ENCODE measurements at places on chromosomes 7 and 10. TPM values are rescaled to one million over a fixed set of nuclear protein-coding genes. Genes with fewer than 3 reads are reported as not detected.

GRCh38 chr10:112738606-112739591 lies 211.1 kb upstream of the TCF7L2 start:
- no peaks in the 10 kb centered on the region for H3K36me3 ChIP-seq
- DNase-seq, result no peak
- H3K4me1 ChIP-seq, result peaks cover 4% of the 10 kb centered on the region
- H3K27ac ChIP-seq, result no peak overlapping the region

- H3K4me3 ChIP-seq, result peak within 1 kb of the TSS; percentile 60
- no peaks in the 10 kb centered on the region for H3K4me1 ChIP-seq
- DNase-seq, result peak; percentile 62
- no peak within 1 kb of the TSS for H3K27ac ChIP-seq
Measured at GRCh38 chr7:128030654-128031611, at the start of gene LRRC4. Gene LRRC4, minus strand, starts transcription at chr7:128031437. Its CDS starts 797 bp downstream, at chr7:128030640.

DNA sequence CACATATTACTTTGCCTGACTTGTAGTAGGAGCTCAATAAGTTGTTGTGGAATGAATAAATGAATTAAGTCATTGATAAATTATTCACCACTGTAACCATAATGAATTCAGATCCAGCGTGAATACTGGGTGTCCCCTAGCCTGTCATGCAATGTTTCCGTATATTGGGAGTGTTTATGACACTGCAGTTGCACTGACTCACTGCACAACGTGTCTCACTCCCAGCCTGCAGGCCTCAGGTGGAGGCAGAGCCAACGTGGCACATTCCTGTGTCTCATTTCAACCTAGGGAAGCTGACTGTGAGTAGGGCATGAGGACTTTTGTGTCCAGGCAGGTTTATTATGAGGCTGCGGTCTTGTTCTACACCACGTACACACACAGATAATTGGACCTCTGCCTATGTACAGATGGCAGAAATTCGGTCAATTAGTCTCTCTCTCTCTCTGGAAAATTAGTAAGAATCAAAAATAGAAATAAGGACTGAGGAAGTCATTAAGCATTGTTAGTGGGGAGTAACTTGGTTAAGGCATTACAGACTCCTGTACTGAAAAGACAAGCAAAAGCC lies 299.1 kb upstream of the IGFBP3 start:
- no peaks in the 10 kb centered on the region for H3K4me1 ChIP-seq
- H3K4me3 ChIP-seq, result no peak overlapping the region
- H3K36me3 ChIP-seq, result no peaks in the 10 kb centered on the region
- H3K27ac ChIP-seq, result no peak overlapping the region

DNA sequence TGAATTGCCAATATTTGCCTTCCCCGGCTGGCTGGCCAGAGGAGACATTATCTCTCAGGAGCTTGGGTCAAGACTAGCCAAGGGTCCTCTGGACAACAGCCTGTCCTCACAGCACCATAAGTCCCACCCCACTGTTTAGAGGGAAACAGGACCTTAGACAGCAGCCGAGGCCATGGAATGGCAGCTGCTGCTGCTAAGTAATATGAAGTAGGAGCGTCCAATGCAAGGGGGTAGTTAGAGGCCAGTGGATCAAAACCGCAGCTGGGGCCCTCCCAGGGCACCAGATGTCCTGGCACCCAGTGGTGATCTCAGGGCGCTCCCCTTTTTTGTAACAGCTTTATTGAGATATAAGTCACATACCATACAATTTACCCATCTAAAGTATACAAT lies 12.9 kb upstream of the KCP start:
- no peaks in the 10 kb centered on the region for H3K36me3 ChIP-seq
- no peaks in the 10 kb centered on the region for H3K27me3 ChIP-seq
- DNase-seq, result no peak
- no peak overlapping the region for H3K27ac ChIP-seq
- H3K4me3 ChIP-seq, result no peak overlapping the region

GRCh38 chr7:404812-405488 lies 114.7 kb downstream of the PDGFA start:
- H3K27ac ChIP-seq, result no peak overlapping the region
- H3K36me3 ChIP-seq, result no peaks in the 10 kb centered on the region
- H3K4me1 ChIP-seq, result no peaks in the 10 kb centered on the region
- H3K4me3 ChIP-seq, result no peak overlapping the region

GRCh38 chr7:41928781-41929180 lies 225.9 kb upstream of the INHBA start:
- no peaks in the 10 kb centered on the region for H3K4me1 ChIP-seq
- DNase-seq, result no peak
- no peaks in the 10 kb centered on the region for H3K27me3 ChIP-seq
- no peaks in the 10 kb centered on the region for H3K36me3 ChIP-seq
- no peak overlapping the region for H3K27ac ChIP-seq
- H3K4me3 ChIP-seq, result no peak overlapping the region

GRCh38 chr10:110661292-110661691 lies 17.2 kb downstream of the RBM20 start:
- no peak overlapping the region for H3K4me3 ChIP-seq
- no peak overlapping the region for H3K27ac ChIP-seq
- H3K4me1 ChIP-seq, result no peaks in the 10 kb centered on the region

DNA sequence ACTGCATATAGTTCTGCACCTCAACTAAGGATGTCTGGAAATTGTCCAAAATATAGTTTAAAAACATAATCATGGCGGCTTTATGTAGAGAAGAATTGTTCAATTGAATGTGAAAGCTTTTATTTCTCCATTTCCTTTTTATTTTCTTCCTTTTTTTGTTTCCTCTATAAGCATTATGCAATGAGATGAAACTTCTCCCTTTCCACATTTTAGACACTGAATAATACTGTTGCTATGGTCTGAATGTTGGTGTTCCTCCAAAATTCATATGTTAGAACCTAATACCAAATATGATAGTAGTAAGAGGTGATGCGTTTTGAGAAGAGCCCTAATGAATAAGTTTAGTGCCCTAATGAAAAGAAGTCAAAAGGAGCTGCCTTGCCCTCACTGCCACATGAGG lies 175.0 kb downstream of the RNLS start:
- no peaks in the 10 kb centered on the region for H3K36me3 ChIP-seq
- DNase-seq, result no peak
- H3K4me1 ChIP-seq, result no peaks in the 10 kb centered on the region
- no peak overlapping the region for H3K27ac ChIP-seq

DNA sequence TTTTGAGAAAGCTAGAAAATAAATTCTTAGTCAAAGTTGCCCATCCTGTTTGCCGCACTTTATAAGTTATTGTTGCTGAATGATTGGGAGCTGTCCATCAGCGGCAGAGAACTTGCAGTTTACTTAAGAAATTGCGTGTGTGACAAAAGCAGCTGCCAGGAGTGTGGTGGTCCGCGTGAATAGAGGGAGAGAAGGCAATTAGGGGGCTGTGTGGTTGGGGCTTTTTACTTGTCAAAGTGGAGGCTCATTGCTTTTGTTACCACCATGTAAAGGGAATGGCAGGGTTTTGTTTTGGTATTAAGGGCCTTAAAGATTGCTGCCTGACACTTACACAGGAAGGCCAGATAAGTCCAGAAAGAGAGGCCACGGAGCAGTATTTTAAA lies 177.8 kb downstream of the TCF7L2 start:
- DNase-seq, result no peak
- H3K36me3 ChIP-seq, result no peaks in the 10 kb centered on the region
- H3K27me3 ChIP-seq, result no peaks in the 10 kb centered on the region
- H3K4me1 ChIP-seq, result peaks cover 6% of the 10 kb centered on the region
- H3K27ac ChIP-seq, result no peak overlapping the region

DNA sequence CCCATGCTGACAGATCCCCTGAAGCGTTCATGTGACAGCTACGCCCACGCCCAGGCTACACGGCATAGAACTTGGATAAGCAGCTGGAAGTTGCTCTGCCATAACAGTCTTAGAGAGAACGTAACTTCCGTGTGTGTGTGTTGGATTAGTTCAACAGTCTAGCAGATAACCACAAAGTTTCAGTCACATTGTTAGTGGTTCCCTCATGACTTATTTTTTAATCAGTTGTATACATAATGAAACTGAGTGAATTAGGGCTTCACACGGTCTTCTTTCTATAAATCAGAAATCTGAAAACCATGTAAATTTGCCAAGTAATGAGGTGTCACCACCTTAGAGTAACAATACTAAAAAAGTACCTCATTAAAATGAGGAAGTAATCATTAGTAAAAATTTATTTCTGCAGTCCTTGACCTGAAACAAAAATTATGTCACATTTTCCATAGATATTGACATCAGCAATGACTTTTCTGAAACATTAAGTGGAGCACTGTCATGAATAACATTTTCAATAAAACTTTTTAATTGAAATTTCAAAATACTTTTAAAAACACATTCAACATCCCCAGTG lies 21.7 kb upstream of the MACC1 start:
- no peaks in the 10 kb centered on the region for H3K27me3 ChIP-seq
- H3K36me3 ChIP-seq, result no peaks in the 10 kb centered on the region
- H3K4me1 ChIP-seq, result no peaks in the 10 kb centered on the region

CHN2 gene
- polyA plus RNA-seq, result 7.4 TPM

SFXN2 gene
- 72.1 TPM for polyA plus RNA-seq

CHAT gene
- polyA plus RNA-seq, result not detected

ADAMTS14 gene
- not detected for polyA plus RNA-seq

Measured in kidney (tissue), 22 donors.